Regular cardiac myocyte (primary cell): ENCODE measurements at places on chromosomes 1 and 21. TPM values are rescaled to one million over a fixed set of nuclear protein-coding genes. Genes with fewer than 3 reads are reported as not detected.

Gene ODR4
- 19.0 and 36.6 TPM in 2 replicates for total RNA-seq

Gene BATF3
- 3.9 and 6.5 TPM in 2 replicates for total RNA-seq

Gene DIO1
- total RNA-seq, result not detected in 2 replicates

Gene NKAIN1
- under 0.01 TPM in 1 of 2 replicates, not detected in the other for total RNA-seq

Gene UQCRH
- 491 and 703 TPM in 2 replicates for total RNA-seq

Gene TMEM167B
- total RNA-seq, result 21.1 and 42.6 TPM in 2 replicates

Gene FCGR1A
- total RNA-seq, result 0.19 TPM in 1 of 2 replicates, not detected in the other

Gene FCER1G
- 0.38 TPM in 1 of 2 replicates, not detected in the other for total RNA-seq

Gene SPRR1B
- not detected in 2 replicates for total RNA-seq

Gene IFNLR1
- total RNA-seq, result under 0.01 TPM in 2 replicates

Gene SCMH1
- total RNA-seq, result 6.5 and 8.2 TPM in 2 replicates

Gene PLPPR5
- under 0.01 TPM in 1 of 2 replicates, not detected in the other for total RNA-seq

Gene GUCA2B
- not detected in 2 replicates for total RNA-seq

Gene HNRNPCL2
- not detected in 2 replicates for total RNA-seq

Gene SPRR3
- total RNA-seq, result not detected in 2 replicates

Gene RNF2
- total RNA-seq, result 22.8 and 25.1 TPM in 2 replicates

Gene S100A4
- 30.4 and 70.7 TPM in 2 replicates for total RNA-seq

Gene GPR3
- 0.56 and 0.58 TPM in 2 replicates for total RNA-seq

Gene CAMK1G
- 0.77 and 0.85 TPM in 2 replicates for total RNA-seq

Gene TDRD5
- total RNA-seq, result not detected in 2 replicates

Gene SRRM1
- 23.2 and 34.7 TPM in 2 replicates for total RNA-seq
